GM23248 (cell line): ENCODE measurements at places on chromosomes 5 and 9. TPM values are rescaled to one million over a fixed set of nuclear protein-coding genes. Genes with fewer than 3 reads are reported as not detected.

Gene NXNL2
- 3.1 TPM in 1 of 2 replicates, not detected in the other for total RNA-seq

Gene STKLD1
- 0.32 and 3.4 TPM in 2 replicates for total RNA-seq

Gene TIMD4
- not detected in 2 replicates for total RNA-seq

DNA sequence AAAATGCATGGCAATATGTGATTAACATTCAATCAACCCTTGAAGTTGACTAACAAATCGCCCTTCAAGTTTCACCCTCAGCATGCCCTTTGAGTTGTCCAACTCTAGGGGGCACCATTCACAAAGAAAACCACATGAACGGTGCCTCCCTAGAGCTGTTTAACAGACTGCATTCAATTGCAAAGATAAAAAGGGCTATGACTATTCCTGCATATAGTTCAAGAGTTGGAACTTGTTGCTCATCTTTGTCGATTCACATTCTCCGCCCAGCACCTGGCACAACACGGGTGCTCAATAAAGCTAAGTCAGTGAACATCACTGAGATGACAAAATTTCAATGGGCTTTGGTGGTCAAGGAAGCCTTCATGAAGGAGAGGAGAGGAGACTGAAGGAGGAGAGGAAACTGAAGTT lies 69.6 kb upstream of the SLC30A5 start:
- peak; percentile 52 for DNase-seq

- no peak for DNase-seq
These were observed 452.9 kb upstream of the ZNF608 start for GRCh38 chr5:125199373-125199772.

- DNase-seq, result peak; percentile 83
These were observed 91.8 kb upstream of the FER start for GRCh38 chr5:108655750-108656450.

DNA sequence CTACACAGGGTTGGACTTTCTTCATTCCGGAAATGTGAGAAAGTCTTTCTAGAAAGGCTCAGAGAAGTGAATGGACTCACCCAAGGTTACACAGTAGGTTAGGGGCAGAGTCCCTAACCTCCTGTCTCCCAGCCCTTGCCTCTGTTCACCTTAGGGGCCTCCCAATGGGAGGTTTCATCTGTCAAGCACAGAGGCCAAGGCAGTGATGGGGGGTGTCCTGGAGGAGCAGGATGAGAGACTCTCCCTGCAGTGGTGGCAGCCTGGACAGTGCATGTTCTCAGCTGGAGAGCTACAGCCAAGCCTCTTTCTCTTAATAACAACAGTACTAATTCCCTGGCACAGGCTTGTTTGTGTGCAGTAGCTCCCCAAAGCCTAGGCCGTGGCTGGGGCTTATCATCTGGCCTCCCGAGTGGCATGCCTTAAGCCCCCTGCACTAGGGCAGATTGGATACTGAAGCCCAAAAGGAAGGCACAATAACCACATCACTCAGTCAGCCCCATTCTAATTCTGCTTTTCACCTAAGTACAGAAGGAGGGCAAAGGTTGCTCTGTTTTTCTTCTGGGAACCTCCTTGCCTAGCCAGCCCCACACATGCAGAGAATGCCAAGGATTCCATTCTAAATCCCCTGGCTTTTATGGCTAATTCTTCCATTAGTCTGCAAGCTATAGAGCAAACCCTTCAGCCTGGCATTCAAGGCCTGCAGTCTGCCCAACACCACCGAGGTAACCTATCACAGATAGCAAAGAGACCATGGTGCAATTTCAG lies 50.2 kb upstream of the XPA start:
- no peak for DNase-seq

DNA sequence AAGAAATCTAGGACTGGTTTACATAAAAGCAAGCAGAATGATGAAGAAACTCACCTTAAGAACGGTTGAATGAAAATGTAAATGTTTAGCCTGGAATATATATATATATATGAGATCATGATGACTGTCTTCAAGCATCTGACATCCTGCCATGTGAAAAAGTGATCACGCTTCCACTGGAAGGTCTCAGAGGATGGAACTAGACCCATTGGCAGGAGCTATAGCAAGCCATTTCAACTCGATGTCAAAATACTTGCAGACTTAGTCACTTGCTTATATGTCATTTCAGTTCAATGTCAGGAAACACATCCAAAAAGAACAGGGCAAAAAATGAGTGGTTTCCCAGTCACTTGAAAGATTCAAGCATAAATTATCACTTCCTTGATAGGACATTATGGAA lies 22.2 kb upstream of the TMEM161B start:
- DNase-seq, result no peak

DNA sequence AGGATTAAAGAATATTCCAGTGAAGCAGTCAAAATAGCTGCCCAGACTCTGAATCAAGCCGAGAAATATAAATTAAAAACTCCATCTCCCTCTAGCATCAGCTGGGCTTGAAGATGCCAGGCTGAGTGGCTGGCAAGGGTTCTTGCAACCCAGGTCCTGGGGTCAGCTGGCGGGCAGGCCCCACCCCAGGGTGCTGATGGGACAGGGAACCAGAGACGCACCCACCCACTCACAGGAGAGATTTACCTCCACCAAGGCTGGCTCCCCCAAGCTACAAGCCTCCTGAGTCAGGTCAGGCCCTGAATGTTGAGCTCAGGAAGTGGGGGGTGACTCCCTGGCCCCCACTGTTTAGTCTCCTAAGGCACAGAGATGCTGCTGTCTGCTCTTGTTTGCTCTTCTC lies 83.9 kb upstream of the HSPA9 start:
- no peak for DNase-seq

DNA sequence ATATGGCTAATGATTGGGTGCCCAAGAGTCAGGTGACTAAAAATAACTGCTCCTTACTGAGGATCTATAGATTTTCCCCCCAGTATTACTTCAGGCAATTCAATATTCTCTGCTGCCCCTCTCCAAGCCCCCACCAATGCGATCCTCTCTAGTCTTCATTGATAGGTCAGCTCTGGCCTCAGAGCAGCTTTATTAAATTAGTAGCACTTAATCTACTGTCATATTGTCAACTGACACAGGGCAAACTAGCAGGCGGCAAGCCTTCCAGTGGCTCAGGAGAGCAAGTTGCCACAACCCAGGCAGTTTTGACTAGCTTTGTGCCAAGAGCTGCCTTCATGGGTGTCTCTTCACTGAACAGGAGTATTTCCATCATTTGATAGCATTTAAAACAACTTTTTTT lies 462.9 kb downstream of the BNC2 start:
- DNase-seq, result no peak

- no peak for DNase-seq
These were observed 35.3 kb downstream of the C5orf15 start for GRCh38 chr5:133933169-133933509.

GRCh38 chr5:172106511-172107356 lies 81.3 kb downstream of the STK10 start:
- peak; percentile 52 for DNase-seq
